ENCODE measurements at places on chromosomes 4 and X.

DNA sequence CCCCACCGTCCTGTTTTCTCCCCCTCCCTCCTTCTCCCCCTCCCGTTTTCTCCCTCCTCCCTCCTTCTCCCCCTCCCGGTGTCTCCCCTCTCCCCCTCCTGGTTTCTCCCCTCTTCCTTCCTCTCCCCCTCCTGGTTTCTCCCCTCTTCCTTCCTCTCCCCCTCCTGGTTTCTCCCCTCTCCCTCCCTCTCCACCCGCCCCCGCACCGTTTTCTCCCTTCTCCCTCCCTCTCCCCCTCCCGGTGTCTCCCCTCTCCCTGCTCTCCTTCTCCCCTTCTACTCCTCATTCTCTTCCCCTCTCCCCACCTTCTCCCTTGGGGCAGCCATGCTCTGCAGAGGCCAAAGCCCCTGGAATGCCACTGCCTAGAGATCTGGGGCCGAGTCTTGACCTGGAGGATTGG, 12.2 kb downstream of the SH3TC1 start:
- no peak for DNase-seq

DNA sequence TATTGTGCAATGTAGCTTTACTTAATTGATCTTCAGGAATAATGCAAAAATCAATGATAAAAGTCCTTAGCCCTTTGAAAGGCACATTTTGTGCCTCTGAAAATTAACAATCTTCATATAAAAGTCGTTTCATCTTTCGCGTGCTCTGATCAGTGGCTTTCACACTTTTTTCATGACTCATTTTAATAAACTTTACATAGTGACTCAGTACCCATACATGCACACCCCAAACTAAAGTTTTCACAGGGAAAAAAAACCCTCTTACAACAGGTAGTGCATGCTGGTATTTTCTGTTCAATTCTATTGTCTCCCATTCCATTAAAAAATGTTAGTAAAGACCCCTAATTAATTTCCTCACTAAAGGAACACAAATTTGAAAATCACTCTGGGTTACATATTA, 21.5 kb downstream of the RWDD4 start:
- DNase-seq, result no peak

GRCh38 chr4:150720973-150721518, 139.1 kb downstream of the MAB21L2 start:
- no peak for DNase-seq

- no peak for DNase-seq
These were observed 133.1 kb downstream of the IDS start for GRCh38 chrX:149371986-149372385.

DNA sequence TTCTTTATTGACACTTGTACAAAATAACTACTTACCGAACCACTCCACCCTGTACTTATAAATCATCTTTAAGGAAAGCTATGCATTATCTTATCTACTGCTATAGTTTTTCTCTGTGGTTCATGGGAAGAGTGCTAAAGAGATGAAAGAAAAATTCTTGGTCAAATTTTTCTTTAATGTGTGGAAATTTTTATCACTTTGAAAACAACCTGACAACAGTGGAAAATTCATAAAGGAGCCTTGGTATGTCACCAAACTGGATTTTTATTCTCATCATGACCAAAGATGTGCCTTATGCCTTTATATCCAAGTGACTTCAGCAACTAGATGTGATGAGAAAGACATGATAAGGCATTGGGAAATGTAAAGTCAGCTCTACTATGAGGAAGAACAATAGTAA, 67.2 kb upstream of the SPP1 start:
- DNase-seq, result no peak

DNA sequence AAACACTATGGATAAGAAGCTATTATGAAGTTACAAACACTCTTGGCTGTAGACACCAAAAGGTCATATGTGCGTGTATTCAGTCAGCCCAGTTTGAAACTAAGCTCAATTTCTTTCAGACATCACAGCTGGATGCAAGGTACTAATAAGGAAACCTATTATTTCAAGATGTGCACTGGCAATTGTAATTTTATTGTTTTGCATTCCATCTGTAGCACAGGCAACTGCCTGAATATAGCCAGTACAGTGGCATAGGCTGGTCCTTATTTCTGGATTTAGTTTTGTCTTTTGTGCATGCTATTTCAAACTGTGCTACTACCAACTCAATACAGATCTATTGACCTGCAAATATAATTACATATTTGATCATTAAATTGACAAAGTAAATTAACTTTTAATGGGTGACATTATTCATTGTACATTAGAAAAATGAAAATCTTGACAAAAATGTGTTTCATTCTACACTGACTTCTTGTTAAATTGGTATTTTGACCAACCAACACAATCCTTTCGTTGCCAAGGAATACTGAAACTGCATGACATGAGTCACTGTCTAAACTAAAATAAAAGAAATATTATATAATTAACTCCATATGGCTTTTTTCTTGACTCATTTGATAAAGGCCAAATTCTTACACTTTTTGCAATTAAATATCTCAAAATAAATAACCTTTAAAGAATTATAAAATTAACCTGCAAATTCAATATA, 594.3 kb upstream of the ADGRL3 start:
- no peak for DNase-seq

DNA sequence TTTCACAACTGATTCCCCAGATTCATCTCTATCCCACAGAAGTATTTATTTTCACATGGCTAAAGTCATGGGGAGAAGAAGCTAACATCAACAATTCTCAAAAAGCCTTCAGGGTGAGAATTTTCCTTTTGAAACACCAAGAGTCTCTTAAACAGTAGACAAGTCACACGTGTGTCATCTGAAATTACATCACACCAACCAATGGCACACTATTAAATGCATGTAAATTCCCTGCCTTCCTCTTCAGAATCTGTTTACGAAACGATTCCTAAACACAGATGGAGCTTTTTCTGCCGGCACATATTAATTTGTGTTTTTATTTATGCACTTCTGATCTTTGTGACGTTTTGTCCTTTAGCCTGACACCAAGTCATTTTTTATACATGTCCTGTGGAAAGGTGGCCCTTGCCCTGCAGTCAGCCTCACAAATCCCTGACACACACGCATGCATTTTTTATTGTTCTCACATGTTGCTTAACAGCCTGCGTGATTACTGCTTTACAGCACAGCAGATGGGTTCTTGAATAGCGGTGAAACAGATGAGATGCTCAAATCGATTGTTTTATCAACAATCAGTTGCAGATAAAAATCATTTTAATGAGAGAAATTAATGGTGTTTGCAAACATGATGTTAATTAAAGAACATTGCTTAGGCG, 735.9 kb upstream of the TENM3 start:
- no peak for DNase-seq

DNA sequence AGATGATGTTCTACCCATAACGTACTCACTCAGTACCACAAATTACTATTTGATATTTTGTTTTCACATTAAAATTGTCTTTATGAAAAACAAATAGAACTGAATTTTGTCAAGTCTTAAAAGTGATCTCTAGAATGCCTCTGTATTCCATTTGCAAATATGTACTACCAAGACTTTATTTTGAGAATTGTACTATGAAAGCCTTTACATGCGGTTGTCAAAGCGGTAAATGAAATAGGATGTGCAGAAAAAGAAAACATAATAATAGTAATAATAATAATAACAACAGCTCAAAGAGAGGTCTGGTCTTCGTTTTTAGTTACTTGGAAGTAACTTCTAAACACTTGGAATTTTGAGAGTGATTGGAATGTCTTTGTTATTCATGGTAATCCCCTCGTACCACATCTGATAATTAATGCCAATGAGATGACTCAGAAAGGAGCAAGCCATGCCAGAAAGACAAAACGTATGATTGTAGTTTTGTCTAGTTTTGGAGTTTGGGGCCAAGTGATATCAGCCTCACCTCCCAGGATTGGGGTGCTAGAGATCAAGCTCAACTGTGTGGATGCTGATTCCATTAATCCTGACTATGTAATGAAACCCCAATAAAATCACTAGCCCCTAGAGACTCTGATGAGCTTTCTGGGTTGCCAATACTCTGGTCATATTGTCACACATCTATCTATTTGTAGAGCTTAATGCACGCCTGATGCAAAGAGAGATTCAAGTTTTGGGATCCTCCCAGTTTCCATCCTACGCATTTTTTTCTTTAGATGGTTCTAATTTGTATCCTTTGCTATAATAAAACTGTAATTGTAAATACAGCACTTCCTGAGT, 20.2 kb upstream of the CTSO start:
- no peak for DNase-seq

- no peak for DNase-seq
These were observed 1827.2 kb downstream of the ARAP2 start for GRCh38 chr4:34417160-34417559.

DNA sequence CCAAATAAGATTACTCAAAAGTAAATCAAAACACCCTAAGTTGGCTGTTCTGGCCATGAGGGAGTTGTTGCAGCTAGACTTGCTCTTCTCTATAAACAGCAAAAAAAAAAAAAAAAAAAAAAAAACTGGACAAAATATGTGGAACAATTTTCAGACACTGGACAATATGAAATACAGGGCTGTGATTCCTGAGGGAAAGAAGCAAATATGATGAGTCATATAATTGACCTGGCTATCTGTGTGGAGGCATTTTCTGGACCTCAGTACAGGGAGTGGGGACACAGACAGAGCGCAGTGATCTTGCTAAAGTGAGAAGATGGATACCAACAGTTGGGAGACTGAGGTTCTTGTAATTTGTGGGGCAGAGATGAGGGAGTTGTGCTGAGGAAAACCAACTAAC, 192.0 kb upstream of the HAND2 start:
- no peak for DNase-seq

GRCh38 chr4:100348473-100348872, 158.2 kb upstream of the DDIT4L start:
- no peak for DNase-seq

GRCh38 chr4:145557720-145558119, 61.5 kb upstream of the MMAA start:
- DNase-seq, result no peak

- no peak for DNase-seq
These were observed 44.7 kb downstream of the SETD7 start for GRCh38 chr4:139511320-139511719.

GRCh38 chrX:13334491-13334890, 14.6 kb upstream of the ATXN3L start:
- DNase-seq, result no peak

DNA sequence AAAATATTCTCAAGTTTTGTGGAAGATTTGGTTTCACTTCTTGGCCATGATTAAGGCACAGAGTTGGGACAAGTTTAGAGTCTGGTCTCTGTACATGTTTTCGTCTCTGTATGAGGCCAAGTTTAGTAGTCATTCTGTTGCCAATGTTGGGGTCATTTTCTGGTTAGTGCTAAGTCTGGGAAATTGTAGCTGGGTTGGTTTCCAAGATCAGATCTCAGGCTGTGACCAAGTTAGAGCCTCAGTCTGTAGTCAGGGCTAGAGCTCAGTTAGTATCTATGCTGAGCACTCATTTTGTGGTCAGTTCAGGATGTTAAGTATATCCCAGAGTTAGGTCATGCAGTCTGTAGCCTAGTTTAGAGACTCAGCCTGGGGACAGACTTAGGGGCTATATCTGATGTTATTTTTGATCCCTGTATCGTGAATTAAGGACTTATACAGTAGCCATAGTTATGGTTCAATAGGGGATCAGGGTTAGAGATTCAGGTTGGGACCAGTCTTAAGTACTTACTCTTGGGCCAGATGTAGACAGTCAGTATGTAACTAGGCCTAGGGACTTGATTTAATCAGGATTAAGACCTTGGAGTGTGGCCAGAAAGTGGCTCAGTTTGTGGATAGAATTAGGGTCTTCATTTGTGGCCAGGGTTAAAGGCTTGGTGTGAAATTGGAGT, 6.6 kb upstream of the ENOX2 start:
- DNase-seq, result no peak

- no peak for DNase-seq
These were observed 2220.3 kb upstream of the AGA start for GRCh38 chr4:179662522-179662921.

DNA sequence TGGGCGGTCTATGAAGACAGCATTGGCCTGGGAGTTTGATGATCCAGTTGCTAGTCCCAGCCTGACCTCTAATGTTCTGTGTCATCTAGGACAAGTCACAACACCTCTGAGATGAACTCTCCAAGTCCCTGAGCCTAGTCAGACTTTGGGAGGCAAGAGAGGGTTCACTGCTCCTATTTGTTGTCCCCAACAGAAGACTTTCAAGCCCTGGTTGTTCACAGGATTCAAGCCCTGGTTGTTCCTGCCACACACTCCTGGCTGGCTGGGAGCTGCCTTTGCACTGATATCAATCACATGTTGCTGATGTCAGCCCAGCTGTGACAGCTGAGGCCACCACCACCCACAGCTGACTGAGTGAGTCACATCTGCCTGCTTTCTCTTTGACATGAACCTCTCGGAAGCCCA, 253.2 kb upstream of the RASGEF1B start:
- DNase-seq, result no peak

GRCh38 chrX:103378990-103379389, 2.7 kb downstream of the BEX3 start:
- DNase-seq, result no peak

DNA sequence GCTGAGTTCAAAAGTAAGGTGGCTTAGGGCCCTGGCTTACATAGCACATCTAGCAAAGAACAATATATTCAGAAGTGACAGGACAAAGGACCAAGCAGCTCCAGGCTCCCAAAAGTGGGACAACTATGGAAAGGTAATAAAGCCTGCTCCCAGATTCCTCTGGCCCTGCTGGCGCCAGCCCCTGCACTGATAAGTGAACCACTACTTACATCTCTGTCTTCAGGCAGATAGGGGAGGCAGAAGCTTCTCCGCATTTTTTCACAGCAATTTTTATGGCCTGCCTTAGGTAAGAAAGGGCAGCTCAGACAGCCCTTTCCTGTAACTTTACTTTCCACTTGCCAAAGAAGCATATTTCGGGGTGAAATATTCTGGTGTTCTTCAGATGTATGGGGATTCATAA, 83.9 kb downstream of the MTNR1A start:
- DNase-seq, result no peak
